Stimulated activated CD4-positive, alpha-beta T cell treated with anti-CD3 and anti-CD28 coated beads, Interleukin-12 subunit alpha, Interleukin-12 subunit beta, amount 100 ng/mL, for 24 hours (primary cell): ENCODE measurements at places on chromosomes 6 and 20.

DNA sequence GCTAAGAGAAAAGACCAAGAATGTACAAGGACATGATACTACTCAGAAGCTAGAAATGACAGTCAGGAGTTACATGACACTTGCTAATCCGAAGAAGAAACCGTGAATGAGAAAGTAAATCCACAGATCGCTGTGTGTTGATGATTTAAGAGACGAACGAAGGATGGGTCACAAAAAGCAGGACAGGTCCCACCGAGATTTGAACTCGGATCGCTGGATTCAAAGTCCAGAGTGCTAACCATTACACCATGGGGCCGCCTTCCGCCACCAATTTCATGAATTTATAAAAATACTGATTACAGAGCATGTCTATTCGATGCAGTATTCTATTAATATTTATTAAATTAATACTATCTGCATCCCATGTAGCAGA, 54.0 kb upstream of the BTN3A2 start:
- DNase-seq: peak; percentile 54

DNA sequence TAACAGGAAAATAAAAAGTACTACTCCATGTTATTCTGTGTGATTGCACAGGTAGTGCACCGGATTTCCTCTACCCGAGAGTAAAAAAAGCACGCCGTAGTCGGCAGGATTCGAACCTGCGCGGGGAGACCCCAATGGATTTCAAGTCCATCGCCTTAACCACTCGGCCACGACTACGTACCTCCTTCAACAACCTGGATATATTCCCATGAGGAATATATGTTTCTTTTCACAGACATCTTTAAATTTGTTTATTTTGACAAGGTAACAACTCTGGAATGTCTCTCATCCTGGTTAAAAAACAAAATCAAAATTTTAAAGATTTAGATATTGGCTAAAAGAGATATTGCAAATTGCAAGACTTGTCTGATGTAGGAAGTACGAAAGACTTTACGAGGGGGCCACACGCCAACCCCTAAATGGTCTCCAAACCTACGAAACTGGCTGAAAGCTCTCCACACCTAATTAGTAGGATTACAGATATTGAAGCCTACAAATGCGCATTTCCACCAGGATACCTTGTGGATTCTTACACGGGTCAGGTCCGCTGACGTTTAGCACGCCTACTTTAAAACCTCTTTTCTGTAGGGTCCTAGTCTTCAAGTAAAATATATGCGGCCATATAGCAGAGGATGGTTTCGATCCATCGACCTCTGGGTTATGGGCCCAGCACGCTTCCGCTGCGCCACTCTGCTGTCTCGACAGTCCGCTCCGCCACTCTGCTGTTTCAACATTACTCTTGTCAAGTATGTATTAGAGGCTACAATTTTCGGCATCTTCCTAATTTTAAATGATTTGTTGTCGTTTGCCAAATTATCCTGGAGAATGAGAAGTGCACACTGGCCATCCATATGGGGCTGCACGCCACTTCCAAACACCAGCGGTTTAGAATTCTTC, 52.2 kb upstream of the BTN3A2 start:
- DNase-seq: peak; percentile 83

DNA sequence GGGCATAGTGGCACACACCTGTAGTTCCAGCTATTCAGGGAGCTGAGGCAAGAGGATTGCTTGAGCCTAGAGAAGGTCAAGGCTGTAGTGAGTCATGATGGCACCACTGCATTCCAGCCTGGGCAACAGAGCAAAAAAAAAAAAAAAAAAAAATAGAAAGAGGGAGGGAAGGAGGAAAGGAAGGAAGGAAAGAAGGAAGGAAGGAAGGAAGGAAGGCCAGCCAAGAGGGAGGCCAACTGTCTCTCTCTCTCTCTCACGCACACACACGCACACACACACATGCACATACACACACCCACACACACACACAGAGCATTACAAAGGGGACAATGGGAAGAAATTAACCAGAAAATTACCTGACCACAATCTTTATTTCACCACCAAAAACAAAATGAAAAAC, 50.6 kb upstream of the COL9A1 start:
- no peak for DNase-seq

GRCh38 chr6:146358431-146359046, 185.1 kb upstream of the RAB32 start:
- no peak for DNase-seq

- DNase-seq: no peak
These were observed 26.3 kb downstream of the SLC13A3 start for GRCh38 chr20:46624946-46625345.

DNA sequence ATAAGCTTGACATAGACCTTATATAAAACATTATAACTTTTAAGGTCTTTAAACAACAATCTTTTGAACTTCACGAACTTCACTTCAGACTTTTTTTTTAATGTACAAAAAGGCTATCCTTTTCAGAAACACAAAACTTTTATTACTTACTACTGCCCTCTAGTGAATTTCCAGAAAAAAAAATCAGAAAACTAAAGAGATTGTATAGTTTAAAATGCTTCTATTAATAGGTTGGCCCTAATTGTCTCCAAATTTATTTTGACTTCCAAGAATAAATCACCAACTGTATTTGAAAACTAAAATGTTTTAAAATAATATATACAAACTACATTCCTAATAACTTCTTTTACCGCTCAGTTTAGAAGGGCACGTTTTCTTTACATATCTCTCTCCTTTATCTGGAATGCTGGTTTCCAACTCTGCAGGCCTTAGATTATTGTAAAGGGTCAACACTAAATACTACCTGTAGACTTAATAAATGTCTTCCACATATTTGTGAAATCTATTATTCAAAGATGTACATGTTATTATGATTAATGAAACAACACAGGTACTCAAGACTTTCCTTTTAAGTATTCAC, 66.8 kb downstream of the LMBRD1 start:
- DNase-seq: no peak

DNA sequence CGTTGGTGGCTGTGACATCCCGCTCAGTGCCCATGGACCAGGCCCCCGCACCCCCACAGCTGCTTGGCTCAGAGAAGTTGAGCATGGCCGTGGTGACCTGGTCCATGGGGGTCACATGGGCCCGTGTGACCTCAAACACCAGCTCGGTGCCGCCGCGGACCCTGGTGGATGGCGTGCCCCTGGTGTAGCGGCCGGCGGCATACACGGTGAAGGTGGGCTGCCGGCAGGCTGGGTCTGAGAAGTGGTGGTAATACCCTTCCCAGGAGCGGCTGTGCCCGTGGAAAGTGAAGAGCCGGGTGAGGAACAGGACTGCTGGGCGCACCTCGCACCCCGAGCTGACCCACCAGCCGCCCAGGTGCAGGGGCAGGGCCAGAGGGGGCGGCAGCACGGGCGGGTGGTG, 54.1 kb downstream of the APCDD1L start:
- DNase-seq: no peak

DNA sequence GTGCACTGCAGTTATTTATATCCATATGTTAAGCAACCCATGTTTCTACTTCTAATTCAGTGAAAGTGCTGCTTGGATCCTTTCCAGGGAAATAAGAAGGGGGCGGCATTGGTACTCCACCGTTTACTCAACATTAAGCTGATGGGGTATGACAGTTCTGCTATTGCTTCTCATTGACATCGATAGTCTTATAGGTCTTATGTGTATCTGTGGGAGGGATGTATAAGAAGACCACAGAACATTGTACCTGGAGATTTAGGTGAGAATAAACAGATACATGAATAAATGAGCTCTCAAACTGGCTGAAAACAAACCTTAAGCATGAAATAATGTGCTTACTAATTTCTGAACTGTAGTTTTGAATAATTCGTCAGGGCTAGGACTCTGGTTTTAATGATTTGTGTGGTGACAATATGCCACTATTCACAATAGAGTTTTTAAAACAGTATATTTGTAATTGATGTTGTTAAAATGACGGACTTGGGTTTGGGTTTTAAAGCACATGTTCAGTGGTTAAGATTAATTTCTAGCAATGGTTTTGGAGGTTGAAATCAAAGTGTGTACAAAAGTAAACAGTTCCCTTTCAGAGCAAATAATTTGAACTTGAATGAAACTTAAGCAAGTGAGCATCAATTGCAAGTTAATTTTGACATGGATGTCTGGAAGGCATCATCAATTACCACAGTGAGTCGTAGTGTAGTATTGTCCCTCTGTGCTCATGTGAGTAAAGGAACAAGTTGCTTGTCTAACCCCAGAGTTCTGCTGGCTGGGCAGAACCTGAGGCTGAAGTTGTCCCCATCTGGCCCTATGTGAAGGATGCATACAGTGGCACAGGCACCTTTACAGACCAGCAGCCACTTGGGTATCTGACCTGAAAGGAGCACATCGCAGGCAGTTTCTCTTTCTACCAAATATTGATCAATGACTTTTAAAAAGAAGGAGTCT, 84.7 kb upstream of the SUPT3H start:
- DNase-seq: no peak

- no peak for DNase-seq
These were observed 5.1 kb downstream of the TP53RK start for GRCh38 chr20:46683939-46684750.

- no peak for DNase-seq
These were observed 9.4 kb upstream of the PERP start for GRCh38 chr6:138116661-138116999.

GRCh38 chr6:122567034-122567433, 43.2 kb upstream of the PKIB start:
- DNase-seq: no peak

DNA sequence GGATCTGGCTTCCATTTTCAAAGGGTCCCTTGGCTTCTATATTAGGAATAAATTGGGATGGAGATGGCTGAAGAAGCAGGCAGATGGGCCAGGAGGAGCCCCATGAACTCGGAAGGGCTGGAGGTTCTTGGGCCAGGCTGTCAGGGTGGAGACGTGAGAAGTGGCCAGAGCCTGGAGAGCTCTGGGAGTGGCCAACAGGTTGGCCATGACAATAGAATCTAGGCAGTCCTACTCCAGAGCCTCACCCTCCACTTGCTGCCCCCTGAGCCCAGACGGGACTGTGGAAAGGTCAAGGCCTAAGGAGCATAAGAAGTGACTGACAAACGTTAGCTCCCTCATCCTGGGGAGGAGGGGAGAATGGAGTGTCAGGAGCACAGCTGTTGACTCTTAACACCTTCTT, 62.1 kb downstream of the STK35 start:
- no peak for DNase-seq

GRCh38 chr6:133767357-133767970, 121.4 kb upstream of the TCF21 start:
- DNase-seq: no peak

DNA sequence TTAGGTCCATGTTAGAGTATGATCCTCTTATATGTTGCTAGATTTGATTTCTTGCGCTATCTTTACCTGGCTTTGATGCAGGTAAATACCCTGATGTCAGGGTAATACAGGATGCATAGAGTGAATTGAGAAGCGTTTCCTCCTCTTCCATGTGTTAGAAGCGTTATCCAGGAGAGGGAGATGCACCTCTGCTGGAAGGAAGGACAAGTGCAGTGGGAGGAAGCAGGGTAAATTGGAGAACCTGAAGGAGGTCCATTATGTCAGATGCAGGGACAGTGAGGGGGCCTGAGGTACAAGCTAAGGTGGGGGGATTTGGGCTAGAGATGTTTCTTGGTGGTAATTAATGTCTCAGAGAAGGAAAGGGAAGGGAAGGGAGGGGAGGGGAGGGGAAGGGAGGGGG, 7.7 kb downstream of the SHLD1 start:
- DNase-seq: no peak
